ENCODE measurements at places on chromosomes 4 and X.

GRCh38 chr4:143254491-143255226 lies 69.9 kb downstream of the USP38 start:
- no peak overlapping the region for H3K4me3 ChIP-seq
- H3K4me1 ChIP-seq: no peaks in the 10 kb centered on the region
- H3K36me3 ChIP-seq: no peaks in the 10 kb centered on the region
- no peaks in the 10 kb centered on the region for H3K27me3 ChIP-seq
- no peak overlapping the region for H3K27ac ChIP-seq
- no peak for DNase-seq

- H3K4me3 ChIP-seq: no peak overlapping the region
- H3K36me3 ChIP-seq: no peaks in the 10 kb centered on the region
- no peak for DNase-seq
- H3K4me1 ChIP-seq: no peaks in the 10 kb centered on the region
- H3K27ac ChIP-seq: no peak overlapping the region
Observed at GRCh38 chr4:93466446-93466845, 362.1 kb upstream of the ATOH1 start.

DNA sequence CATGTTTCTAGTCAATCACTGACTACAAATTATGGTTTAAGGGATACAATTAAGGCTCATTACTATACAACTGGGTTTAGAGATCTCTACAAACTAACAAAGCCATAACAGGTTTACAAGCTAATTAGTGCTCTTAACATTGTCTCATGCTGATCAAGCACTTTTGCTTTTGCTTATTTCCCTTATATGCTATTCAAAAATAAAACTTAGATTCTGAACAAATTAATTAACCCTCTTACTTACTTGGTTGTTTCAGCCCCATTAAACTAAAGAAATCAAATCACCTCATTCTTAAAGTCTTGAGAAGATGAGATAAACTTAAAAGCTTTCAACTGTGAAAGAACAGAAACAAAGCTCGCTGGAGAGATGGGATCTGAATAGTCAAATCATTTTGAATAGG lies 2024.5 kb upstream of the ADGRL3 start:
- H3K36me3 ChIP-seq: no peaks in the 10 kb centered on the region
- H3K4me3 ChIP-seq: no peak overlapping the region
- no peak for DNase-seq
- no peaks in the 10 kb centered on the region for H3K4me1 ChIP-seq
- H3K27ac ChIP-seq: no peak overlapping the region
- H3K27me3 ChIP-seq: no peaks in the 10 kb centered on the region

DNA sequence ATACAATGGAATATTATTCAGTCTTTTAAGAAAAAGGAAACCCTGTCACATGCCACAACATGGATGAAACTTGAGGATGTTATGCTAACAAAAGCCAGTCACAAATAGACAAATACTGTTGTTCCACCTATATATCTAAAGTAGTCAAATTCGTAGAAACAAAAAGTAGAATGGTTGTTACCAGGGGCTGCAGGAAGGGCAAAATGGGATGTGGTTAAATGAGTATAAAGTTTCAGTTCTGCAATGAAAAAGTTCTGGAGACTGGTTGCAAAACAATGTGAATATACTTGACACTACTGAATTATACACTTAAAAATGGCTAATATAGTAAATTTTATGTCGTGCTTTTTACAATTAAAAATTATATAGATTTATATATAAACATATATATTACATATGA lies 12.2 kb downstream of the SPOCK3 start:
- no peaks in the 10 kb centered on the region for H3K4me1 ChIP-seq
- no peaks in the 10 kb centered on the region for H3K36me3 ChIP-seq
- DNase-seq: no peak

- peak overlapping the region; percentile 88 for H3K27ac ChIP-seq
- no peaks in the 10 kb centered on the region for H3K27me3 ChIP-seq
- H3K4me1 ChIP-seq: peaks cover 35% of the 10 kb centered on the region
- DNase-seq: peak; percentile 64
- H3K36me3 ChIP-seq: peaks cover 13% of the 10 kb centered on the region
- H3K4me3 ChIP-seq: peak overlapping the region; percentile 61
Observed at GRCh38 chr4:39698424-39699009, 581 bp downstream of the UBE2K start.

GRCh38 chrX:9700555-9700954 lies 65.1 kb downstream of the GPR143 start:
- H3K4me1 ChIP-seq: no peaks in the 10 kb centered on the region
- DNase-seq: no peak
- peaks cover 9% of the 10 kb centered on the region for H3K36me3 ChIP-seq
- no peaks in the 10 kb centered on the region for H3K27me3 ChIP-seq
- no peak overlapping the region for H3K4me3 ChIP-seq

GRCh38 chrX:924017-924416 lies 288.4 kb downstream of the CRLF2 start:
- H3K27ac ChIP-seq: no peak overlapping the region
- no peak for DNase-seq
- no peak overlapping the region for H3K4me3 ChIP-seq
- no peaks in the 10 kb centered on the region for H3K4me1 ChIP-seq

DNA sequence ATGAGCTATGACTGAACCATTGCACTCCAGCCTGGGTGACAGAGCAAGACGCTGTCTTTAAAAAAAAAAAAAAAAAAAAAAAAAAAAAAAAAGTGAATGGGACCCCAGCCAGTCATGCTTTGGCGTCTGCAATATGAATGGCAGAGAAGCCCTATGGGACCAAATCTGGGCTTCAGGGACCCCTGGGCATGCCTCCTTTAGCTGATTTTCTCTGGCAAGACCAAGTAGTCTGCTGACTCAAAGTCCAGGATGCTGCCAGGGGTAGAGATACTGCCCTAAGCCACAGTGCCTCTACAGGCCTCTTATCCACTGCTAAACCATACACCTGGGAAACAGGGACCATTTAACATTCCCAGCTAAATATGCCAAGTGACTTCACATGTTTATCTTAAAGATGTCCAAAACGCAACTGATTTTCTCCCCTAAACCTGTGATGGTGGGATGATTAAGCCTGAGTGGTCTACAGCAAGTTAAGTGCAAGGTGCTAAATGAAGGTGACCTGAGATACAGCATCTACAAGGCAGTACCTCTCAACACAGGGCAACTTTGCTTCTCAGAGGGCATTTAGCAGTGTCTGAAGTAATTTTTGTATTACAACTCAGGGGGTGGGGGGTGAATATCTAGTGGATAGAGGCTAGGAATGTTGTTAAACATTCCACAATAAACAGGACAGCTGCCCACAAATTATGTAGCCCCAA lies 5.8 kb downstream of the RPS4X start:
- H3K27me3 ChIP-seq: no peaks in the 10 kb centered on the region
- H3K4me3 ChIP-seq: no peak overlapping the region
- no peak overlapping the region for H3K27ac ChIP-seq

DNA sequence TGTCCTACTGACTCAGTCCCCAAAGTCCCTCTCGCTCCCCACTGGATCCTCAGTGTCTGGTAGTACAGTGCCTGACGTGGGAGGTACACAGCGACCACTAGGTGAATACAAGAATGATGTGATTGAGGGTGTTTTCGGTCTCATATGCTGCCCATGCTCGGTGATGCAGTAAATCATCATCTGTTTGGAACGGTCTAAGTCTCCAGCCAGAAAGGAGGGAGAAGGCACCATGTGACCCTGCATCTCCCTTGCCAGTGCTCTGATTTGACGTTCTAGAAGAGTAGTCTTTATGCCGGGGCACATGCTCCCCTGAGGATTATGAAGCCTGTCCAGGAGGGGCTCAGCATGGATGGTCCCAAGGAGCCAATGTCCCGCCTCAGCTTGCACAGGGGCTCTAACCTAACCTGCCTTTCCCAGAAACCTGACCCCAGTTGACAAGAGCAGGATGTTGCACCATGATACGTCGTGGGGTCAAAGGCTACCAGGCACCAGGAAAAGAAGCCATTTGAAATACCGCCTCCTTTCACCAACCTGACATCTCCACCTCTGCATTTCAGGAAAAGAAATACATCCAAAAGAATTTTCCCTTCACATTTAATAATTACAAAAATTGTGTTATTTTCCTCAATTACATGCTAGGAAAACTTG lies 13.8 kb upstream of the PLXNB3 start:
- no peak overlapping the region for H3K4me3 ChIP-seq
- H3K36me3 ChIP-seq: no peaks in the 10 kb centered on the region
- H3K27ac ChIP-seq: no peak overlapping the region
- DNase-seq: no peak

- no peak for DNase-seq
- no peak within 1 kb of the TSS for H3K4me3 ChIP-seq
- H3K36me3 ChIP-seq: no peaks in the 10 kb centered on the region
- H3K27me3 ChIP-seq: no peaks in the 10 kb centered on the region
Observed at GRCh38 chr4:8592366-8593263, at the start of gene CPZ. Gene CPZ, plus strand, starts transcription at chr4:8592765. Its CDS starts 69 bp downstream, at chr4:8592834.

DNA sequence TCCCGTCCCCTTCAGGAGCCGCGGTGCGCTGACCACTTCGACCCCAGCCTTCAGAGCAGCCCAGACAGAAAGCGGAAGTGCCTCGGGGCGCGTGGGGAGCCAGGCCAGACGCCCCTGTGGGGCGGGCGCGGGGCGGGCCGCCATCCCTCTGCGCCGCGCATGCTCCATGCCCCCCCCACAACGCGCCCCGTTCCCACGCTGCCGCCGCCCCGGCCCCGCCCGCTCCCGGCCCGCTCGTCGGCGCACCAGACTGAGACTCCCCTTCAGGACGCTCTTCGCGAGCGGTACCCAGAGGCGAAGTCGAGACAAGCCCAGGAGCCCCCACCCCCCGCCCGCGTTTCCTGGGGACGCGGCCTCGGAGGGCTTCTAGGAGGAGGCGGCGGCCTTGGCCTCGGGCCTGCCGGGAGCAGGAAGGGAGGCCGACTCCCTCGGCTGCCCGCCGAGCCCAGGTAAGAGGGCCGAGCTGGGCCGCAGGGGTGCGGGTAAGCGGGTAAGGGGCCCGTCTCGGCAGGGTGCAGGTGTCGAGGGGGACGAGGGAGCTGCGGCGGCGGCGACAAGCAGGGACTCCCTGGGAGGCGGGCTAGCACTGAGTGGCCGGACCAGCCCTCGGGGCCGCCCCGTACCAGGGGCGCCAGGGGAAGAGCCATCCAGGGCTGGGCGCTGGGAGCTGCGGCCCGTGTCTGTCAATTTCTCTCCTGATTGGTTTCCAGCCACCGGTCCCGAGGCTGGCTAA lies at the start of gene ZFP92:
ZFP92 (plus strand) TSS at position 218 of the 733 bp plus-strand sequence. CDS start 6,851 bp downstream, outside the sequence.
- H3K4me1 ChIP-seq: no peaks in the 10 kb centered on the region
- no peaks in the 10 kb centered on the region for H3K36me3 ChIP-seq
- no peak within 1 kb of the TSS for H3K4me3 ChIP-seq
- H3K27me3 ChIP-seq: no peaks in the 10 kb centered on the region

DNA sequence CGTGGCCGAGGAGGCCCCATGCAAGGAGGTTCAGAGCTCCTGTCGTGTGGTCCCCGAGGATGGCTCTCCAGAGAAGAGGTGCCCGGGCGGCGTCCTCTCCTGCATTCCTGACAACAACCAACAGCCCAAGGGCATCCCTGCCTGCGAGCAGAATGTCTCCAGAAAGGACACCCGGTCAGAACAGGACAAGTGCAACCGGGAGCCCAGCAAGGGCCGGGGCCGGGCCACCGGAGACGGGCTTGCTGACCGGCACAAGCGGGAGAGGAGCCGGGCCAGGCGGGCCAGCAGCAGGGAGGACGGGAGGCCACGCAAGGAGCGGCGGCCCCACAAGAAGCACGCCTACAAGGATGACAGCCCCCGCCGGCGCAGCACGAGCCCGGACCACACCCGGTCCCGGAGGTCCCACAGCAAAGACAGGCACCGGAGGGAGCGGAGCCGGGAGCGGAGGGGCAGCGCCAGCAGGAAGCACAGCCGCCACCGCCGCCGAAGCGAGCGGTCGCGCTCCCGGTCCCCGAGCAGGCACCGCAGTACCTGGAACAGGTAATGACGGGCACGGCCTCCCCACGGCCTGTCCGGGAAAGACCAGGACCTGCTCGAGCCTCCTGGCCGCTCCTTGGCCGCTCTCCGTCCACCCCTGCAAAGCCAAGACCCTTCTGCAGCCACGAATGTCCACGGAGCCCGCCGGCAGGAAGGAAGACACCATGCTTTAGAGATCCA lies 9.8 kb downstream of the AKAP17A start:
- H3K4me3 ChIP-seq: no peak overlapping the region
- no peaks in the 10 kb centered on the region for H3K27me3 ChIP-seq
- no peak for DNase-seq
- peaks cover 73% of the 10 kb centered on the region for H3K36me3 ChIP-seq
- no peak overlapping the region for H3K27ac ChIP-seq
- no peaks in the 10 kb centered on the region for H3K4me1 ChIP-seq
